ENCODE measurements at places on chromosomes 4 and X.

DNA sequence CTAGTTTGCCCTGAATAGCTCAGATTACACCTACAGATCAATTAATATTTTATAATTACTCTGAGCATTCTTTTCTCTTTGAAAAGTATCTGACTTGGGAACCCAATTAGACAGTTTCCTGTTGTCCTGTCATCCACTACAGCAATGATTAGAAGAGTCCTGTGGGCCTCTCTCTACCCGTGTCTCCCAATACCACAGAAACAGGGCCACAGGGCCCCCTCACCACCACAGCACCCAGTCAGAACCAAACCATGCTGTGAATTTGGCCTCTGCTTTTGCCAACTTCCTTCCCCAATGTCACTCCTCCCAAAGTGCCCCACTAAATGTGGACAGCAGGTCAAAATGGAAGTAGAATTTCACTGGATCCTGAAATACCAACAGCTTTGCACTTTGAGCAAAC, 10.3 kb downstream of the USP46 start:
- no peak for DNase-seq

DNA sequence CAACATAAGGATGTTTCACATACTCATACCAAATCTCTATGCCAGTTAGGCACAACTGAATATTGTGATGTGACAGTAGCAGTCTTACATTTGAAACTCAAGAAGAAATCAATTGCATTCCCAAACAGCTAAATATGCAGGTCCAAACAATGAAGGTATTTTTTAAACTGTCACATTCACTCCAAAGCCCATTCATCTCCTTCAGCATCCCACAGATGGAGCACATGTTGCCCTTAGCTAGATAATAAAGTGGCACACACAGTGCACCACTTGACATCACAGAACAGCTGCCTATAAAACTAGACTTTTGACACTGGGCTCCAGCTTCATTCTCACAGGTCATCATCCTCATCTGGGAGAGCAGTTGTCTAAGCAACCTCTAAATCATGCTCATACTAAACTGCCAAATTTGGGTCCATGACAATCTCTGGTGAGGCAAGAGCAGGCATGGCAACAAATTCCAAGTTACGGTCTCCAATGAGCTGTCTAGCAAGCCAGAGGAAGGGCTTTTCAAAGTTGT, 26.2 kb upstream of the ARHGEF6 start:
- DNase-seq, result no peak

DNA sequence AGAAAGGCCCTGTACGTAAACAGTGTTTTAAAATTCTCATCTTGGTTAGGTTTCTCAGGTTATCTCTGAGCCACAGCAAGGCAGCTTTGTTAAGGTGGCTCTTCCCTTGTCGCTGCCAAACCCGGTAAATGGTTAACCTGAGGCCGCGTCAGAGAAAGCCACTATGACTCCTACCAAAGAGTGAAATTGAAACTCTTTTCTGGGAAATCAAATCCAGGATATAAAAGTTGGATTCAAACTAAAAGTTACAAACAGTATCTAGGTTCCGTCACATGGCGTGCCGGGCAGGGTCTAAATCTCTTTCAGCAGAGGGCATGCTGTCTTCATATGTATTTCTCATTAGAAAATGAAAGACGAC, 433 bp downstream of the MMAA start:
- peak; percentile 52 for DNase-seq

DNA sequence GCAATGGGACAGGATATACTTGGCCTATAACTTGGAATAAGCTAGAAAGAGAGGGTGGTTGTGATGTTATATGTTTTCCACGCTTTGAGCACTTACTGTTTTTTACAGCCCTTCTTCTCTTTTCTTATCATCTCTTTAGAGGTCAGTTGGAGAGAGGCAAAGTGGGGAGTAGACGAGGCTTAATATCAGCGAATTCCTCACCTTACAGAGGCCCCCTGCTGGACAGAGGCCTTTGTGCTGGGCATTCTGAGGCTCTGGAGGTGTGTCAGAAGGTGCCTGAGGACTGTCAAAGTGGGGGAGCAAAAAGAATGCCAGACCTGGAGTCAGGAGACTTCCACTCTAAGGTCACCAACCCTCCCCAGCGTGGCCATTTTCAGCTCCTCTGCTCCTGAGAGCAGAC, 42.5 kb downstream of the MAMLD1 start:
- DNase-seq, result no peak

DNA sequence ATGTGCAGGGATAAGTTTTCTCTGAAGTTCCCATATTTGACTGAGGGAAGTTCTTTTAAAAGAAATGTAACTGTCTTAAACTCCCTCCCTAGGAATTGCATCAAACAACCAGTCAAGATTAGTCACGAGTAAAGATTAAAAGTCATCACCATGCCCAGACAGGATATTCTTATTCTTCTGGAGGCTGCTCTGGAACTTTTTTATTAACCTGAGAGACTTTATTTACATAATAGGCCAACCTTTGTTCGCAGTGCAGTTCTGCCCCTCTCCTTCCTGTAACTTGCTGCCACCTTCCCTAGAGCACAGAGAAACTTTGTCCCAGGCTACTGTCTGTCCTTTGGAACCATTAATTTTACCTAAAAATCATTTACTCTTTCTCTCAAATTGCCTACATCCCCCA, 9.8 kb upstream of the HERC3 start:
- DNase-seq, result no peak

DNA sequence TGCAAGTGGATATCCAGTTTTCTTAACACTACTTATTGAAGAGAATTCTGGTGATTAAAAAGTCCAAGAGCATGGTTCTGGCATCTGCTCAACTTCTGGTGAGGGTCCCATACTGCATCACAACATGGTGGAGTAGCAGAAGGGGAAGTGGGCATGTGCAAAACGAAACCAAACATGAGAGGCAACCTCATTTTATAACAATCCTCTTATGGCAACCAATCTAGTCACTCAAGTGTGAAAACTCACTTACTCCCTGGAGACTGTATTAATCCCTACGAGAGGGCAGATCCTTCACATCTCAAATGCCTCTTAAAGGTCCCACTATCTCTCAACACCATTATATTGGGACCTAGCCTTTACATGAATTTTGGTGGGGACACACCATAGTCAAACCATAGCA, 55.4 kb upstream of the TRO start:
- no peak for DNase-seq

DNA sequence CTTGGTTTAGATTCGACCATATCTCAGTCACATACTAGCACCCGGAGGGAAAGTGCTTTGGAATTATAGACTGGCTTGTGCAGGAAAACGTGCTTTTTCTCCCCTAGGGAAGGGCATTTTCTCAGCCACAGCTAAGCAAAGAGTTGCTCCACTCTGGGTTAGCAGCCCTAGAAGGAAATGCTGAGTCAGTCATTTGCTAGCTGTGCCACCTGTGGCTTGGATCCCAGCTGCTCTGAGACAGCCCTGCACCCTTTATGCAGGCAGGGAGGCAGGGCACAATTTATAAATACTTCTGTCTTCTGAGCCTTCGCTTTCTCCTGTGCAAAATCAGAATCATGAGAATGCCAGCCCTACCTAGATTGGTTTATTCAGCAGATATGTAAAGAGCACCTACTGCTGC, 1.3 kb upstream of the USP51 start:
- DNase-seq, result no peak

- peak; percentile 10 for DNase-seq
These were observed 2.8 kb downstream of the VEGFC start for GRCh38 chr4:176789955-176790354.

GRCh38 chr4:2848449-2848848, 4.8 kb downstream of the ADD1 start:
- DNase-seq, result no peak

GRCh38 chr4:2944091-2944482, 19.1 kb downstream of the NOP14 start:
- no peak for DNase-seq

- DNase-seq, result no peak
These were observed 54.5 kb downstream of the CHM start for GRCh38 chrX:85992811-85993229.

DNA sequence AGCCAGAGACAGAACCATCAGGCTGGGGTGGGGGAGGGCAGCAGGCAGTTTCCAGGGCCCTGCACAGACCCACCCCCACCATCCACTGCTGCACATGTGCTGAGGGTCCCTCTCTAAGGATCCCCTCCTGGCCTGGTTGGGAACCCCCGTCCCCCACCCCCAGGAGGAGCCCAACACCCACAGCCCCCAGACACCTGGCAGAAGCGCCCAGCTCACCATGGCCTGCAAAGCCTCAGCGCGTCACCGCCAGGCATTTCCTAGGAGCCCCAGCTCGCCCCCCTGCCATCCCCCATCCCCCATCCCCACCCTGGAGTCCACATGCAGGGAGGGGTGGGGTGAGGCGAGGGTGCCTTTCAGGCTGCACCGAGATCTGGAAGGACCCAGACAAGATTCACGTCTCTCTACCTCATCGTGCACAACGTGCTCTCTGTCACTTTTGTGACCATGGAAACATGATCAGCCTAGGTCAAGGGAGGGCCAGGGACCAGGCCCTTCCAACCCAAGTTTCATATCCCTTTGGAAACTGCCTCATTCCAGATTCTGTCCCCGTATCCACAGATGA, 9.3 kb downstream of the MXD4 start:
- no peak for DNase-seq

- DNase-seq, result no peak
These were observed 79.9 kb downstream of the NHSL2 start for GRCh38 chrX:71990518-71990917.

DNA sequence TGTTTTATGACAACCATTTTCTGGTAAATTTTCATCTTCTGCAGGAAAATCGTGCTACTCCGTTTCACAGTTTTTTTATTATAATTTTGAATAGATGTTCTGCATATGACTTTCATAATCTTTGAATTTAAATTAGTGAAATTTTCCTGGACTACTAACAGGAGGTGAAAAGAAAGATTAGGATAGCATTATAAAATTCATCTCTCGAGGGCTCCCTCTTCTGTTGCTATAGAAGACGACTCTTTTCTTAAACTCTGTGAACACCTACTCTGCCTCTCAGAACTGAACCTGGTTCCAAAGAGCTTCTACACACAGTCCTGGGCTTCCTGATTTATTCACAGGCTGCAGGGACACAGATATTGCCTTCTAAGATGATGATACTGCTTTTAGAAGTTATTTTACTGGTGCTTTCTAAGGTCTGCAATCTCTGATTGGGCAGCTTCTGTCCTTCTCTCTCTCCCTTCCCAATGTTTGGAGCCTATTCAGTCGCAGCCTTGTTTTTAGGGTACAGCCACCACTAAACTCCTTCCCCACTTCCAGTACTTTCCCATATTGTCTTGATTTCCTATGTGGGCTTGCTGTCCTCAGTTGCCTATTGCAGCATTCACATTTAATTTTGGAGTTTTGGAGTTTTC, 10.1 kb upstream of the SAP30 start:
- DNase-seq, result peak; percentile 4

GRCh38 chr4:64250061-64250460, 159.2 kb downstream of the TECRL start:
- DNase-seq, result peak; percentile 88

- no peak for DNase-seq
These were observed 56.5 kb upstream of the CLNK start for GRCh38 chr4:10740891-10741620.

GRCh38 chr4:63211776-63212479, 1197.3 kb downstream of the TECRL start:
- DNase-seq, result no peak

DNA sequence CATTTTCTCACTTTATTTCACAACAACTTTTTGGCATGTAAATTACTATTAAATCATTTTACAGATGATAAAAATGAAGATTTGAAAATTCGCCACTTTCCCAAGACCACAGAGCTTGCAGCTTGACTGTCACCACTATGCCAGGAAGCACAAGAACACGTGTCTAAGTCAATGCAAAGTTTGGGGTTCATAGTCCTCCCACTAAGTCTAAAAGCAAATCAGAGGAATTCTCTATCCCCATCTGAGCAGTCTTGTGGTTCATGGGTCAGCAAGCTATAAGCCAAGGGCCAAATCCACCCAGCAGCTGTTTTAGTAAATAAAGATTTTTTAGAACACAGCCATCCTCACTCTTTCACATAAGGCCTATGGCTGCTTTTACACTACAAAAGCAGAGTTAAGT, 833.3 kb upstream of the INTU start:
- no peak for DNase-seq

- DNase-seq, result no peak
These were observed 38.4 kb upstream of the FAM9B start for GRCh38 chrX:9072281-9072680.

- no peak for DNase-seq
These were observed 2126.4 kb upstream of the TENM3 start for GRCh38 chr4:180116840-180117239.

DNA sequence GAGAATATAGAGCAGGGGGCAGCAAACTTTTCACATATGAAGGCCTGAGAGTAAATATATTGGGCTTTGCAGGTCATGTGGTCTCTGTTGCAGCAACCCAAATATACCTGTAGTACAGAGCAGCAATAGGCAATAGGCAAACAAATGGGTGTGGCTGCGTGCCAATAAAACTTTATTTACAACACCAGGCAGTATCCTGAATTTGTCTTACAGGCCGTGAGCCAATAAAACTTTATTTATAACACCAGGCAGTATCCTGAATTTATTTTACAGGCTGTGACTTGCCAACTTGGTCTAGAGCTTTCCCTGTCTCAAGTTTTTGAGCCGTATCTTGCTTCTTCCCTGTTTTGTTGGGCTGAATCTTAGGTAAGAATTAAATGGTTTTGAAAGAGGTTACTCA, 118.2 kb downstream of the PHEX start:
- DNase-seq, result no peak

DNA sequence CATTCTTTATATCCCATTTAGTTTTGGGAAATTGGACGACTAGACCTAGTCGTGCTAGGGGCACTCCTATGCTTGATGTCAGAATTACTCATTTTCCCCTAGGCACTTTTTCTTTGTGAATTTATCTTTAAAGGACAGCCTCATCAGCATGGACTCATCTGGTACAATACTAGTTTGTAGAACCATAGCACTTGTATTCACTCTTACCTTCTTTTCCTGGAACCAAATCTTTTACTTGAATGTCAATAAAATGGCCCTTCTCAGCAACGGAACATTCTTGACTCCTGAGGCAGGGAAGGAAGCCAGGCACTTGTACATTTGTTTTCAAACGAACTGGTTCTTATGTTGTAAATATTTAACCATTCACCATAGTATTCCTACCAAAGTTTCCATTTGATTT, 187.1 kb downstream of the SHROOM3 start:
- no peak for DNase-seq

DNA sequence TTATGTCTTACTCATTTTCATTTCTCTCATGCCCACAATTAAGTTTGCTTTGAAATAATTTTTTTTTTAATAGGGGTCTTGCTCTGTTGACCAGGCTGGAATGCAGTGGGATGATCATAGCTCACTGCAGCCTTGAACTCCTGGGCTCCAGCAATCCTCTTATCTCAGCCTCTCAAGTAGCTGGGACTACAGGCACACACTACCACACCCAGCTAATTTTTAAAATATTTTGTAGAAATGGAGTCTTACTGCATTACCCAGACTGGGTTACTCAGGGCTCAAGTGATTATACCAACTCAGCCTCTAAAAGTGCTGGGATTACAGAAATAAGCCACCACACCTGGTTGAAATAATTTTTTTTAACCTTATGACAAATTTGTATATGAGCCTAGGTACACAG, 19.2 kb upstream of the MAB21L2 start:
- DNase-seq, result no peak

GRCh38 chr4:56654238-56654632, 26.9 kb downstream of the HOPX start:
- no peak for DNase-seq

Measured in NCI-H446 (cell line).